Stimulated activated CD4-positive, alpha-beta T cell treated with anti-CD3 and anti-CD28 coated beads, Interleukin-1b, Interleukin-23, amount 100 ng/mL, for 48 hours (primary cell): ENCODE measurements at places on chromosomes 2 and 18.

GRCh38 chr2:55232863-55233657 is 572 bp downstream of the RPS27A start:
- peak; percentile 37 for DNase-seq

- DNase-seq, result no peak
Observed at GRCh38 chr2:62856228-62857040, 150.9 kb downstream of the EHBP1 start.

DNA sequence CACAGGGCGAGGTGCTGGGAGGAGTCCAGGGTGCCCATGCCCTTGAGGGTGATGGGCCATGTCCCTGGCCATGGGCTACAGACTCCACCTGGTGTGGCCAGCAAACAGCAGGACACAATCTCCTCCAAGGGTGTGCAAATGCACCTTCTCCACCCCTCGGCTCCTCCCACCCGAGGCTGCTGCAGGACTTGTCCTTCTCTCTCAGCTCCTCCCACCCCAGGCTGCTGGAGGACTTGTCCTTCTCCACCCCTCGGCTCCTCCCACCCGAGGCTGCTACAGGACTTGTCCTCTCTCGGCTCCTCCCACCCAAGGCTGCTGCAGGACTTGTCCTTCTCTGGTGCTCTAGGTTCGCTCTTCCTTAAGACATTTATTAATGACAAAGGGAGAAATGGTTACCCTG is 57.3 kb upstream of the SNTG2 start:
- DNase-seq, result no peak

GRCh38 chr2:132274000-132274399 is 112.2 kb upstream of the ANKRD30BL start:
- DNase-seq, result no peak

- DNase-seq, result no peak
Observed at GRCh38 chr2:169656164-169656563, 38.0 kb downstream of the CFAP210 start.

- no peak for DNase-seq
Observed at GRCh38 chr2:44170311-44170717, 1.6 kb downstream of the PPM1B start.

DNA sequence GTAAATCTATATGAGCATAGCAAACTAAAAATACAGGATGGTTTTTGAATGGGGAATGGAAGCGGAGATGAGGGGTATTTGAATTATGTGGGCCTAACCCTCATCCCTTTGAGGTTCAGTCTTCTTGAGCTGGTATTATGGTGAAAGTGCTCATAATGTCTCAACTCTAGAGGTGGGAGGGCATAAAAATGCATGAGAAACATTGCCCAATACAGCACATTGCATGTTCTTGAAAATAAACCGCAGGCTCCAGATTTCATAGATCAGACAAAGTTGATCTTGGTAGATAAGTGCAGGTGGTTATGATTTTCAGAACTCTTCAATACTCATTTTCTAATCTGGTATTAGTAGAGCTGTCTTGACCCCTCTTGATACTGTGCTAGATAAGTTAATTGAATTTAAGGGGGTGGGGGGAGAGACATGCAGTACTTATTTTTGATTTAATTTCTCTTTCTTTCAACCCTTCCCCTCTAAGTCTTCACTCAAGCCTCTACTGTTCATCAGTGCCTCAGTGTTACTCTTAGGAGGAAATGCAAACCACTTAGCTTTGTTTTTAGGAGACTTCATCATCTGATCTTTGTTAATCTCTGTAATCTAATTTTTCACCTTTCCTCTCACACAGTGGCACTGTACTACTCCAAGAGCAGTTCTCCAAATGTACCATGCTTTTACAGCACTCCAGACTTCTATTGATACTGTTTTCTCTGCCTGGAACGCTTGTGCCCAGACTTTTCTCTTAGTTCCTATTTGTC is 22.2 kb downstream of the XRCC5 start:
- no peak for DNase-seq

GRCh38 chr2:160974803-160975202 is 185.4 kb upstream of the TANK start:
- no peak for DNase-seq

- DNase-seq, result no peak
Observed at GRCh38 chr2:49903471-49903870, 749.2 kb upstream of the FSHR start.

DNA sequence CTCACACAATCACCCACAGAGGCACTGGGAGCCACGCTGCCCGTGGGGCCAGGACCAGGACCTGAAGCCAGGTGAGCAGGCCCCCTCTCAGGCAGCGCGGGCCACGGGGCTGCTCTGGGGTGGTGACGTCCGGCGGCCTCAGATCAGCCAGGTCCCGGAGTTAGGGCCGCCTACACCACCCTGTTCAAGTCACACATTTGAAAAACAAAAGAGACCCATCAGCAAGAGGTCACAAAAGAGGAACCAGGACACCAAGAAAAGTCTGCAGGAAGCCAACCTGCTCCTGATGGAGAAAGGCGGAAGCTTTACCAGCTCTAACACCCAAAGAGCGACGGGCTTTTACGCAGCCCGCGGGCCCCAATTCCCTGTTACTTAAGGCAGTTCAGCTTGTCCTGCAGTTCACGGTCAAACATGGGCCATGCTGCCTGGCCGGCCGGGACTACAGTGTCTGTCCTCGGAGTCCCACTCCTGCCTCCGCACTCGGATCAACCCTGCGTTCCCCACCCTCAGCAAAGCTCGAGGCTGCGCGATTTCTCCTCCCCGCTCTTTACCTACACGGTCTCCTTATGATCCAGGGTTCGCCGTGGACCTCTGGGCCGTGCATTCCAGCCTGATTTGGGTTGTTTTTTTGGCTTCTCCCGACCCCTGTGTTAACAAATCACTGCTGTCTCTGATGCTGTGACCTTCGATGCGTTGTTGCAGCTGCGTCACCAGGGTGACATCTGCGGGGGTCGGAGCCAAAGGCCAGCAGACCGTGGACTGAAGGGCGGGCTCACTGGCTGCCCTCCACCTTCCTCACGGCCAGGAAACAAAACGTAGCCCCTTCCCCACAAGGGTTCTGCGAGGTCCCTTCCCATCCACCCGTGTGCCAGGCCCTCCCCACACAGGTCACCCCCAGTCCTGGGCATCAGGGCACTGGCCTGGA is 31.0 kb downstream of the SNORC start:
- no peak for DNase-seq

- no peak for DNase-seq
Observed at GRCh38 chr2:170261566-170261965, 83.6 kb downstream of the MYO3B start.

DNA sequence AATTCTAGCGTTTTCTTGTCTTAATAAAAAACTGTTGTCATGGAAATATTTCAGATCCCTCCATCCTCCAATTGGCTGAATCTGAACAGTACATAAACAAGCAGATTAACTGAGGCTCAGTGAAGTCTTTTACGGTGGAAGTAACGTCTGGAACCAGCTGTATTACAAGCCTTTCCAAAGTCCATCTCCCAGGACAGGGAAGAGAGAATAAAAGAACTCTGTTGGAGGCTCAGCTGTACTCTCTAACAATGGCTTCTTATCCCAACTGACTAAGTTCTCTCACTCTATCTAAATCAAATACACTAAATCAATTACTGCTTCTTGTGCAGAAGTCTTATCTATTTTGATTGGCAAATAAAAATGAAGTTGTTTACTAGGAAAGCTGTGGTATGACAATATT is 19.9 kb upstream of the NEDD4L start:
- DNase-seq, result no peak

DNA sequence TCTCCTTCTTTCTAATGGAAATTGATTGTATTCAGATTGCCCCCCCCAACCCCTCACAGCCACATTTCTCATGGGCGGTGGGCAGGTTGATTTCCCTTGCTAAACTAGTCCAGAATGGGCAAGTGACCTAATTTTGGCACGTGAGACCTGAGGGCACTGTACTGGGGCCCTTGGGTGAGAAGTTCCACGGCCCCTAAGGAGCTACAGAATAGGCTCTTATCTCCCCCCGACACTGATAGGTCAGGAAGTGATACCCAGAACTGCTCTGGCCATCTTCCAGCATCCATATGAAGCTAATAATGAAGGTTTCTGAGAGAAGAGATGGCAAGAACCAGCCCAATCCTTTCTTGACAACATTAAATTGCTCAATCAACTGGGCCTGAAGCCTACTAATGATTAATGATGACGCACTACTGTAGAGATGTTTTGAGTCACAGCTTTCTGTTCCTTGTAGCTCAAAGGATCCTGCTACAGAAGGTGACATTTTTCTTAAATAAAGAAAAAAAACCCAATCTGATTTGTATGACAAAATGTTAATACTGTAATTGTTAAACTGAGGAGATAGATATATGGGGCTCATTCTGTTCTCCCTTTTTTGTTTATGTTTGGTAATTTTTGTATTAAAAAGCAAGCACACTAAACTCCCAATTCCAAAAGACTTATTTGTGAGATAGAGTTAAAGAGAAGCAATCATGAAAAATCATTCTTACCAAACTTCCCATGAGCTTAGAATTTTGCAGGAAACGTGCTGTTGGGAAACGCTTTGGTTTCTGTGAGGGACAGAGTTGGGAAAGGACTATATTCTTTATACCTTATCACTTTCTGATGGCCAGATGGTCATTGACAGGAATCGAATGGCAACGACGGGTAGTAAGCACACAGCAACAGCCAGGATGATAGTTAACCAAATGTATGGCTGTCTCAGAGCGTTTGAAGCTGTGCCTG is 28.2 kb upstream of the NARS1 start:
- DNase-seq, result no peak

DNA sequence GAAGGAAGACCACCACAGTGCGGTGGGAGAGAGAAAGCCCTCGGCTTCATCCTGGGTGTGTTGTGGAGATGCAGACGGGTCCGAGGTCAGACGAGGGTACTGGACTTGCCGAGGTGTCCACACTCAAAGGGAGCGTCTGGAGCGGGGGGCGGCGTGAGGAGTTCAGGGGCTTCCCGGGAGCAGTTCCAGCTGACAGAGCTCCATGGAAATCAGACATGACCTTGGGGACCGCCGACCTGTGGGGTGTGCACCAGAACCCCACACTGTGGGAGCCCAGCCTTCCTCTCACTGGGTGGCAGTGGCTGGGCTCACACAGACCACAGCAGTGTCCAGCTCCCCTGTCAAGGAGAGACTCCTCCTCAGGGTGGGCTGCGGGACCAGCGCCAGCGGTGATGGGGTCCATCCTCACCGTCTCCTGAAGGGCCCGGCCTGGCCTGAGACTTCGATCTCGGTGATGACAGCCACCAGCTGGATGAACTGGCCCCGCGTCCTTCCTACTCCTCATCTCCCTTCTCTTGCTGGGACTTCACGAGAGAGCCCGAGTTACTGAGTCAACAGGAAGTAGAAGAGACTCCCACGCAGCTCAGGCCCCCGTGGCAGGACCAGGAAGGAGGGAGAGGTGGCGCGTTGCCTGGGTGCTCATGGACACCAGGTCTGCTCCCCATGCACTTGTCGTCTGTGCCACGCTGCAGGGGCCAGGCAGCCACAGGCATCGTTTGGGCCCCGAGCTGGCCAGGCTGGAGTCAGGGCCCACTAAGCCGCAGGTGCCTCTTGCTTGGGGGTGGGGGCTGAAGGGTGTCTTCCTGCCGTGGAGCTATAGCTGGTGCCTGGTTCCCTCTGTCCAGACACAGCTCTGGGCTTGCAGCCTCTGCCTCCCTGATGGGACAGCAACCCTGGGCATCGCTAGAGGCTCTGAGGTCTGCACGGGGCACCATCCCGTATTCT is 101.9 kb upstream of the CTDP1 start:
- DNase-seq, result no peak

DNA sequence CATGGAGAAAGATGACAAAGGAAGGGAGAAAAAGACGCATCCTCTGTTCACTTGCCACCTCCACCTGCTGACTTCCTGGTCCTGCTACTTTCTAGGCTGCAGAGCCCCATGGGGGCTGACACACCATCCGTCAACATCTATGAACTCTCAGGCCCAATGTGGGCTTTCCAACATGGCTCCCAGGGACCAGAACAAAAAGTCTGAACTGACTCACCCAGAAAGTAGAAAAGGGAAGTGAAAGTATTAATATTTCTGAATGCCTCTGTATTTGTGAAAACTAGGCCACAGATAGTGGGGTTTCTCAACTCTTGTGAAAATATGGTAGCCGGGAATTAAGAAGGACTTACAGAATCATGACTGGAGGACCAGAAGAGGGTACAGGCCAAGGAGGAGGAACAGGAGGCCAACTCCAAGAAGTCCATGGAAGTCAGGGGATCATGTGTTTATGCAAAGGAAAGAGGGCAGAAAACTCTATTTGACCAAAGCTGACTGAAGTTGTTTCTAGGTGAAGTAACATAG is 123.1 kb upstream of the CAB39 start:
- peak; percentile 39 for DNase-seq

- no peak for DNase-seq
Observed at GRCh38 chr2:27316655-27317412, 6.1 kb downstream of the MPV17 start.

GRCh38 chr2:40851661-40852060 is 399.8 kb upstream of the SLC8A1 start:
- DNase-seq, result no peak

GRCh38 chr2:58541511-58541910 is 300.4 kb upstream of the FANCL start:
- no peak for DNase-seq

GRCh38 chr2:214800180-214800579 is 9.3 kb downstream of the BARD1 start:
- DNase-seq, result no peak

- no peak for DNase-seq
Observed at GRCh38 chr2:101197215-101197745, 46.1 kb upstream of the TBC1D8 start.
